ENCODE measurements at places on chromosomes 13 and 19.

- DNase-seq: no peak
These were observed 91.9 kb upstream of the MCF2L start for GRCh38 chr13:112877066-112877465.

GRCh38 chr13:30362869-30363268 lies 55.5 kb upstream of the KATNAL1 start:
- DNase-seq: no peak

GRCh38 chr13:31538067-31539042 lies 201.0 kb upstream of the RXFP2 start:
- no peak for DNase-seq

DNA sequence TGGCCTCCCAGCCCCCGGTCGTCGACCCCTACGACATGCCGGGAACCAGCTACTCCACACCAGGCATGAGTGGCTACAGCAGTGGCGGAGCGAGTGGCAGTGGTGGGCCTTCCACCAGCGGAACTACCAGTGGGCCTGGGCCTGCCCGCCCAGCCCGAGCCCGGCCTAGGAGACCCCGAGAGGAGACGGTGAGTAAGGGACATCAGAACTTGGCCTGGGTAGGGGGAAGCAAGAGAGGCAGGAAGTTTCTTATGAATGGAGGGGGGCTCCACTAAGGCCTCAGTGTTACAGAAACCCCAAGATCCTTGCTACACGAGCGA lies 2.9 kb downstream of the FOSB start:
- no peak for DNase-seq
